ENCODE measurements at places on chromosomes 16 and 17.
A peak's percentile ranks its signal among the peaks of the same experiment; 100 is the strongest.

- no peak for DNase-seq
Observed at GRCh38 chr16:23803591-23804123, 32.1 kb upstream of the PRKCB start.

- DNase-seq, result no peak
Observed at GRCh38 chr17:36469733-36470132, 16.7 kb upstream of the ZNHIT3 start.

- DNase-seq, result no peak
Observed at GRCh38 chr16:20114356-20114755, 40.7 kb upstream of the GPR139 start.

DNA sequence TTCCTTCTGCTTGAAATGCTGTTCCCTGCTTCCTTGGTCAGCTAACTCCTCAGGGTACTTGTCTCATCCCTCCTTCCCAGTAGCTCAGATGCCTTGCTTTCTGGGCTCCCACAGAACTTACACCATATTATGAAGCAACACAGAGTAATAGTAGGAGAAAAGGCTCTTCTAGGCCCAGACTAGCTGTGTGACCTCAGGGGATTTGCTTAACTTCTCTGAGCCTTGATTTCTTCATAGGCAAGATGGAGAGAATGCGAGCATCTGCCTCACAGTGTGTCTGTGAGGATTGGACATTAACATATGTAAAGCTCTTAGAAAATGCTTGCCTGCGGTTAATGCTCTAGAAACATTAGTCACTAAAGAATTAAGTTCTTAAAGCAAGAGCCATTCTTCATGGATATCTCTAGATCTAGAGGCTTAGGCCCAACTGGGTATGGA, 22.3 kb upstream of the PECAM1 start:
- DNase-seq, result no peak

GRCh38 chr17:21204935-21205334, 9.0 kb downstream of the TMEM11 start:
- no peak for DNase-seq

- no peak for DNase-seq
Observed at GRCh38 chr17:7961421-7961820, 29.4 kb downstream of the CNTROB start.

GRCh38 chr16:1861730-1862129, 10.2 kb downstream of the MEIOB start:
- no peak for DNase-seq

DNA sequence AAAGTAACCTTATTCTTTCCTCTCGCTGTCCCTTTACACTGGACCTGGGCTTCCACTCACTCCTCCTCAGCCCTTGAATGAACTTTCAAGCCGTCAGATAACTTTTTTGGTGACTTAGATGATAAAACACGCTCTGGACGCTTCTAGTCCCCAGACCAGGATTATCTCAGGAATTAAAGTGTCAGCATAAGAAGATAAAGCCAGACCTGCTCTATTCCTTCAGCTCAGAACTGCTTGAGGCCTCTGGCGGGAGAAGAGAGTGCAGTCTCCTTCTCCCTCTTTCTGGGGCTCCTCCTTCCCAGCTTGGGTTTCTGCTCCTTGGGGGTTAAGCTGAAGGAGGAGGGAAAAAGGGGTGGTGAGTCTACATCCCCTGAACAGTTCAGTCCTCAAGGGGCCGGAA, 6.6 kb downstream of the LPO start:
- DNase-seq, result no peak

- peak; percentile 58 for DNase-seq
Observed at GRCh38 chr17:28744972-28745785, 1.4 kb downstream of the TRAF4 start.
